ENCODE measurements at places on chromosomes 3 and 15.

- no peak for DNase-seq
Observed at GRCh38 chr3:189983612-189984011, 137.1 kb downstream of the P3H2 start.

DNA sequence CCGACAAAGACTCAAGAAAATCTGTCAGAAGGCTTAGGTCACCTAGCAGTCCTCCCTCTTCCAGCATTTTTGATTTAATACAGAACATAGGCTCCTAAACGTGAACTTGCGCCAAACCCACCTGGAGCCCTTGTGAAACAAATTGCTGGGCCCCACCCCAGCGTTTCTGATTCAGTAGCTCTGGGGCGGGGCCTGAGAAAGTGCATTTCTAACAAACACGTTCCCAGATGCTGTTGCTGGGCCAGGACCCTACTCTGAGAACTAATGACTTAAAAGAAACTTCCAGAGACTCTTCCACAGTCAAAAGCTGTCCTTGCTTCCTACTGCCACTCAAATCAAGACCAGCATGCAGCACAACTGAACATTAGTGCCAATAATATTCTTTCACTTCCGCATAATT is 198.1 kb downstream of the PDZRN3 start:
- DNase-seq = no peak

DNA sequence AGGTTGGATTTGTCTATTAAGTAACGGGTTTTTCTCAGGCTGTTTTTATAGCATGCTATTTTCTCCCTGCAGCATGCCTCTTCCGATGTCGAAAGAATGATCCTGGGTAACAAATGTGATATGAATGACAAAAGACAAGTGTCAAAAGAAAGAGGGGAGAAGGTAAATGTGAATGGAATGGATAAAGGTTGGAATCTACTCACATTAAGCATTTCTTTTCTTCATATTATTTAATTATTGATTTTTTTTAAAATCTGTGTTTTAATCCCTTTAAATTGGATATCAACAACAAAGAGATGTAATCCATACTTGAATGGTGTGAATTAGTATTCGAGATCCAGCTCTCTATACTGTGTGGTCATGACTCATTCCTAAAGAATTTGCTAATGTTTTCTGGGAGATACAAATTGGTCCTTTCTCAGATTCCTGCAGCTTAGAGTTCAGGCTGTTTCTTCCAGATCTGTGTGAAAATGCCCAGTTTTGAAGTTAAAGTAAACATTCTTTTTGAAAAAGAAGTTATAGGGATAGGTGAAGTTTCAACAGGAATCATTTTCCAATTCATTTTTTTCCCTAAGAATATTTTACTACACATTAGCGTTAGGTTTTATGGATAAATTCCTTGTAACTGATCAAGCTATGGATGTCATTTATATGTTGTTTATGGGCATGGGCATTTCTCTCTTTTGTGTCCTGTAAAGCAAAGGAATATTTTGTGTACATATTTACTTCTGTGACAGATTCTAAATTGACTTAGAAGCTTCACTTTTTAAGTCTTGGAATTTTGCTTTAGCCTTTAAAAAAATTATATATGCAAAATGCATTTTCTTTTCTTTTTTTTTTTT is 20.8 kb upstream of the APH1B start:
- DNase-seq = no peak

DNA sequence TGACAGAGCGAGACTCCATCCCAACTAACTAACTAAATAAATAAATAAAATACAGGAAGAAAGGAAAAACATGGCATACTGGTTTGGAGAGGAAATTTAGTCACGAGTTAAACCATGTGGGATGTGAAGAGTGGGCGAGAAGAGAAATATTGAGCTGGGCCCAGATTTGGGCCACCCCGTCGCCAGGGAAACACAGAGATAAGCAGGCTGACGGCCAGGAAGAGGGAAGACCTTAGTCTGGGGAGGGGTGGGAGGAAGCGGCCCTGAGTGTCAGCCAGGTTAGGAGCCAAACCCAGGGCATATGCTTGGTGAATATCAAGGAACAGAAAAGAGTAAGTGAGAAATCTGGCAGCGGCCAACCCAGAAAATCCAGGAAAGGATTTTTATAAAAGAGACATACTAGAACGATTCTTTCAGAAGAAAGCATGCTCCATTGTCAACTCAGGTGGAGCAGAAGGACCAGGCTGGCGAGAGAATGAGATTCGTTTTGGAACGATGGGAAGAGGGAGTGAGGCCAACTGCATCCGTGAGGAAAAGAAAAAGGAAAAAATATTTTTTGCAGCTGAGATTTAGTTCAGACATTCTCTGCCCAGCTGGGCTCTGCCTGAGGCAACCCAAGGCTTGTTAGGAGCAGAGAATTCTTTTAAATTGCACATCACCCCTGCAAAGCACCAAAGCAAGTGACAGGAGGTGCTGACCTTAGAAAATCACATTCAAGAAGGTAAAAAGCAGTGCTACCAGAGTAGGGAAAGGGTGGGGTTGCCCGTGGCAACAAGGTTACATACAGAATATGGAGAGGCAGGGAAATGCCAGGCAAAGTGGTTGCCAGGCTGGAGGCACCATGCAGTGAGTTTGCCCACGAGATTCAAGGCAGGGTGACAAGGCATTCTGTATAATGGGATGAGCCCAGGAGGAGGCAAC is 59.3 kb upstream of the RAD18 start:
- no peak for DNase-seq

DNA sequence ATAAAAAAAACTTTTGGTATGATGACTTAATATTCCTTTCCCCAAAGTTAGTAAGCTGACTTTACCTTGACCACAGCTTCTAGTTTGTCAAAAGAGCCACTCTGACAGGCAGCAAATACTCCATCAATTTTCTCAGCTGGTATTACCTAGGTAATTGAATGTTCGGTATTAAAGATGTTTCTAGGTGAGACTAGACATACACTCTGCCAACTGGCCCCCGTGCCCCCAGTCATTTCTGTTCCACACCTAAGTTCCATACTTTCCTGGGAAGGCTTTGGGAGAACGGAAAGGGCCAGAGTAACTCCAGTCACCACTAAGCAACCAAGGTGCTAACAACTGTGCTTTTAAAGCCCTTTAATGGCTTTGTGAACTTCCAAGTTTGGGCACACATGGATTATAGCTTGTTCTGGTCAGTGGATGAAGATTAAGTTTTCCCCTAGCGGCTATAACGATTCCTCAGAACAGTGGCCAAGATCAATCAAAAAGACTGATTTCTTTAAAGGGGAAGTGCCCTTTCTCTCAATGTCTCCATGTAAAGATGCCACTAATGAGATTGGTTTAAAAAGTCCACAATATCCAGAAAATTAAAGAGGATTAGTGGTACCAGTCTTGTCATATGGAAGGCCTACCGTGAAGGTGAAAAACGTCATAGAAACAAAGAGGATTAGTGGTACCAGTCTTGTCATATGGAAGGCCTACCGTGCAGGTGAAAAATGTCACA is 7.0 kb downstream of the EIF4A2 start:
- no peak for DNase-seq

- no peak for DNase-seq
Observed at GRCh38 chr3:126350502-126351085, 6.6 kb downstream of the KLF15 start.

DNA sequence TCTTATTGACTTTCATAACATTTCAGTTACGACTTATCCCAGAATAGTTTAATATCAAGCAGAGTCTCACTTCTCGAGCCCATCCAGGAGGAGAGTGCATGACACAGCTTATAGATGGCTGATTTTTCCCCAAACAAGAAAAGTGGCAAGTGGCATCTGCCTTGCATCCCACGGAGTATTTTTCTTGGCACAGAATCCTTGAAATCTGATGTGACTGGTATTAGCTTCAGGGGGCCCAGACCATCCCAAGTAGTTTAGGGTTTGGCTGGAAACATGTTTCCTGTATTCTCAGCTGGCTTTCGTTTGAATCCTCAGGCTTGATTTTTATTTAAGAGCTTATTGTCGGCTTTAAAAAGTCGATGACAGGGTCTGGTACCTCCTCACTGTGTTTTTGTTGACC is 20.7 kb upstream of the FBXL22 start:
- no peak for DNase-seq

- no peak for DNase-seq
Observed at GRCh38 chr3:72078676-72079368, 293.9 kb upstream of the PROK2 start.

DNA sequence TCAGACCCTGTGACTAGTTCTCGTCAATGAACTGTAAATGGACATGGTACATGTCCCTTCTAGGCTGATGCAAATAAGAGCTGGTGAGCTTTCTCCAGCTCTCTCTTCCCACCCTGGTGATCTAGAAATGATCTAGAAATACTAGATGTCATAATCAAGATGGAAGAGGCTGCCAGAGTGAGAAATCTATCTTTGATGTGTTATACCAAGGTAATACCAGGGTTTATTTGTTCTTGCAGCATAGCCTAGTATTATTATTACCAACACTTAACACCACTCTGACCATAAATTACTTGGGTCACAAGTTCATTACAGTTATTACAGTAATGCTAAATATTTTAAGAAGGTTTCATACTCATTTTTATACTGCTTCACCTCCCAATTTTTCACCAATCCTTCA is 138.4 kb upstream of the LMCD1 start:
- DNase-seq = no peak

- DNase-seq = no peak
Observed at GRCh38 chr3:77370413-77370812, 330.5 kb downstream of the ROBO2 start.

DNA sequence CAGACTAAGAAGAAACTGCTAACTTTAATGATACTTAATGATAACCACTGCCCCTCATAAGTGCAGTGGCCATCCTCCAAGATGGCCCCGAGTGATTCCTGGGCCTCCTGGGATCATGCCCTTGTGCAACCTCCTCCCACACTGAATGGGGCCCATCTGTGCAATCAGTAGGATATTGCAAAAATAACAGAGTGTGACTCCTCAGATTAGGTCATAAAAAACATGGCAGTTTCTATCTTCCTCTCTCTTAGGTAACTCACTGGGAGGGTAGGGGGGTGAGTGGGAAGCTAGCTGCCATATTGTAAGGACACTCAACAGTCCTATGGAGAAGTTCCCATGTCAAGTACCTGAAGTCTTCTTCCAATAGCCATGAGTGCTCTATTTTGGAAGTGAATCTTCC is 173.0 kb downstream of the SHQ1 start:
- DNase-seq = no peak

DNA sequence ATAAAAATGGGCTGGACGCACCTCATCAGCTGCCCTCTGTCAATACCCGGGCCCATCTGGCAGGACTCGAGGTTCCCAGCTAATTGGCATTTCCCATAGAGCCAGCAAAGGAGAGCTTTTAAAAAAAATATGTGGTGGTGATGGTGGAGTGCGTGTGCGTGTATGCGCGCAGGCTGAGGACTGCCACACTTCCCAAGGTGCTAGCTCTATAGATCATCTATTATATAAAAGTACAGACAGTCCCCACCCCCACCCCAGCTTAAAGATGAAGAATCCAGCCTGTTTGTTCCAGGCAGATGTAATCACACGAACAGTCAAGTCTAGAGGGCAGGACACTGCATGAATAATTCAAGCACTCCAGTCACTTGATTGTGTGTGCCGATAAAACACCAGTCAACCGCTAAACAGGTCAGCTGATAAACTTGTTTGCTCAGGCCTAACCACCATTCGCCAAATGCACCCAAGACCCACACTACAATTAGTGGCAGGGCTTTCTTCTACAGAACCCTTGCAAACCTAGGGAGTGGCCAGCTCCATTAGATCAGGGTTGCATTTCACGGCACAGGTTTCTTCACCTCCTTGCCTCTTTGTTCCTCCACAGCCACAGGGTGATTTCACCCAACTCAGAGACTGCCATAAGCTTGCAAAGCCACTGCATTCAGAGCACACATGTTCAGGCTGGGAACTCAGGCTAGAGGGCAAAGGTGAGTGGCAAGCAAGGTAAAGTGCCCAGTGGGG is 5.8 kb downstream of the TLE3 start:
- no peak for DNase-seq

DNA sequence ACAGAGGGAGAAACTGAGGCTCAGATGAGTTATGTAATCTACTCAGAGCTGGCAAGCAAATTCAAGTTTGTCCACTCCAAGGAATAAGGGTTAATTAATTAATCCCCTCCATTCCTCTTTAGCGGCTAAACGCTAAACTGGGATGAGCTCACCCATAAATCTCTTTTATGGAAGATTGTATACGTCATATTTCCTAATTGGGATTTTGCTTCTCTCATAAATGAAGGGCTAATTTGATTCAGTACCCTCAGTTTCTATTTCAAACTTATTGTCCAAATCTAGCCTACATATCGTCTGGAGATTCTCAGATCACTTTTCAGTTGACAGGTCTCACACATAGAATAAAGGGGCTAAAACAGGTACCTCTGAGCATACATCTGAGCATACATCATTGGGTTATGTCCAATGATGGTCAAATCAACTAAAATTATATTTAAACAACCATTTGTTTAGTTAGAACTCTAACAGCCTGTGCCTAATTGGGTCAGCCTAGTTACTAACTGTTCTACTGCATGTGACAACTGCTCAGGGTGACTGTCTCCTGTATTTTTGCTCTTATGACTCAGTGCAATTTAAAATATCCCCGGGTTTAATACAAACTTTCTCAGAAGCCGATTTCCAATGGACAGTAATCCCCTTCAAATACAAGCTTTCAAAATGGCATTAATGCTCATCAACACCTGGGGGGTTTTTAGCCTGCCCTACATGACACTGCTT is 57.6 kb upstream of the PLXND1 start:
- DNase-seq = peak; percentile 16

GRCh38 chr3:126926684-126927400 is 56.1 kb upstream of the PLXNA1 start:
- DNase-seq = no peak

- no peak for DNase-seq
Observed at GRCh38 chr3:107217172-107217571, 160.1 kb upstream of the CCDC54 start.

DNA sequence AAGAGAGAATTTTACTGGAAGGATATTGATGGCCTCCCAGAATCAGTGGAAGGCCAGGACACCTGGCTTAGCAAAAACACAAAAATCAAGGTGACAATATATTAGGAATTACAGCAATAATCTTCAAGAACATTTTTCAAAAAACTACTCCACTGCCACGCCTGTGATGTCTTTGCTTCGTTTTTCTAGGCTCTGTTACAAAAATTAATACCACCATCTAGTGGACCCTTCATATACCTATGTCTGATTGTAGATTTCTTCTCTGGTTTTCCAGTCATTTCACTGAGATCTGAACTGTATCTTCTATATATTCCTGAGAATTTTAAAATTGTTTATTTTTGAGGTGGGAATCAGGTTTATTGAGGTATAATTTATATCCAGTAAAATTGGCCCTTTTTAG is 5.6 kb upstream of the SLC33A1 start:
- no peak for DNase-seq

GRCh38 chr15:35768949-35769348 is 223.0 kb upstream of the DPH6 start:
- DNase-seq = no peak

- no peak for DNase-seq
Observed at GRCh38 chr3:158744567-158745288, 12.5 kb upstream of the RARRES1 start.
